Stimulated activated CD4-positive, alpha-beta T cell treated with anti-CD3 and anti-CD28 coated beads, Interleukin-1b, Interleukin-23, amount 100 ng/mL, for 1 hour (primary cell): ENCODE measurements at places on chromosomes 5 and 9.

GRCh38 chr5:125348936-125349831 lies 602.7 kb upstream of the ZNF608 start:
- DNase-seq: no peak

DNA sequence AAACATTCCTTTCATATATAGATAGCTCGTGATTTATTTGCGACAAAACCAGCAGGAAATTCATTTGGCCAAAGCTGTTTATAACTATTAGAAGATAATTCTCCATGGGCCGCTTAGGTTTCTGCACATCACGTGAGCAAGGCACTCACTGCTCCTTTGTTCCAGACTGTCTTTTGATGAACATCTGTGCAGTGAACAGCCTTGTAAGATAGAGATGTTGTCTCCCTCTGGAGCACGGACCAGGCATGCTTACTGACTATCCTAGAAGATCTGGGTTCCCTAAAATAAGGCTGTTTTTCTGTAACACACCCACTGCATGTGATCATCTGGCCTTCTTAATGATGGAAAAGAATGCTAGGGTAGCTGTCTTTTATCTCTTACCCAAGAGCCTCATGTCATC lies 30.9 kb downstream of the YIPF5 start:
- DNase-seq: no peak

DNA sequence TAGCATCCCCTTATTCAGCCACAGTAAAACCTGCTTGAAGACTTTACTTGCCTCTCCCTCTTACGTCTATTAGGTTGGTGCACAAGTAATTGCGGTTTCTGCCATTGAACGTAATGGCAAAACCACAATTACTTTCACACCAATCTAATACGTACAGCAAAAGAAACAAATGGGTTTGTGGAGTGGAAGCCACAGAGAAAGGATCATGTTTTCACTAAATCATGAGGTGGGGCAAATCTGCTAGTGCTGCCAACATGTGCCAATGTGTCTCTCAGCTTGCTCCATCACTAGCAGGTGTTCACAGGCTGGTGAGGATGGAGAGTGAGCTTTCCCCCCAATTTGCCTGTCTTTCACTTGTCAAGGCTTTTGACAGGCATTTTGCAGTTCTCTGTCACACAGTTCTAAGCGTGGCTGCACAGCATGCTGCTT lies 15.9 kb downstream of the DMAC1 start:
- no peak for DNase-seq

DNA sequence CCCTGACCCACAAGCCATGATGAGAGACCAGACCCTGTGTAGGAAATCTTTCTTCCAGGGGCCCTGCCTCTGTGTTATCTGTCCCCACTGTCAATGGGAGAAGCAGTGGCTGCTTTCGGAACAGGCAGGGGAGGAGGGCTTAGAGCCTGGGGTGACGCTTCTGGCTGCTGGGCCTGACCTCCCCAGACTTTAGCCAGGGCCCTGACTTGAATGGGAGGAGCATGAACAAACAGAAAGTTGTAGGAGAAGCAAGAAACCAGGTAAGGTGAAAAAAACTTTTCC lies 12.2 kb upstream of the GPX3 start:
- no peak for DNase-seq

GRCh38 chr9:83775932-83776331 lies 41.6 kb downstream of the GKAP1 start:
- DNase-seq: no peak

DNA sequence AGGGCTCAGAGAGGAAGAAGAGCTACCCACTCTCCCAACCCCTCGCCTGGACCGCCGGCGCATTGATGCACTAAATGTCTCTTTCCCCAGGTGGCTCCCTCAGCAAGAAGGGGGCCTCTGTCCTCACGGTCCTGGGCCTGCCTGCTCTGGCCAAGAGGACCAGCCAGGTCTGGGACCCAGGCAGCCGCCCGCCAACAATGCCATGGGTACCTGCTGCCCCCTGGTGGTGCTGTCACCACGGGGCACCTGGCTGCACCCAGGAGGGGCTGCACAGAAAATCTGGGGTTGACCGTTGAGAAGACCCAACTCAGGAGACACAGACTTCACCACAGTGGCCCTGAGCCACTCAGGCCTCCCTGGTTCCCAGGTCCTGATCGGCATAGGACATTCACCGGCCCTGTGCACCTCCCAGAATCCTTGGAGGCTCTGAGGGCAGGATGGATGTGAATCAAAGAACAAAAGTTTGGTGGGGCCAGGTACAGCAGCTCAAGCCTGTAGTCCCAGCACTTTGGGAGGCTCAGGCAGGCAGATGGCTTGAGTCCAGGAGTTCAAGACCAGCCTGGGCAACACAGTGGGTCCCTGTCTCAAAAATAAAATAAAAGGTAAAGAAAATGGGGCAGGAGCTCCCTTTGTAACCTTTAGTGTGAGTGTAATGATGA lies 2.4 kb upstream of the VAV2 start:
- peak; percentile 41 for DNase-seq

DNA sequence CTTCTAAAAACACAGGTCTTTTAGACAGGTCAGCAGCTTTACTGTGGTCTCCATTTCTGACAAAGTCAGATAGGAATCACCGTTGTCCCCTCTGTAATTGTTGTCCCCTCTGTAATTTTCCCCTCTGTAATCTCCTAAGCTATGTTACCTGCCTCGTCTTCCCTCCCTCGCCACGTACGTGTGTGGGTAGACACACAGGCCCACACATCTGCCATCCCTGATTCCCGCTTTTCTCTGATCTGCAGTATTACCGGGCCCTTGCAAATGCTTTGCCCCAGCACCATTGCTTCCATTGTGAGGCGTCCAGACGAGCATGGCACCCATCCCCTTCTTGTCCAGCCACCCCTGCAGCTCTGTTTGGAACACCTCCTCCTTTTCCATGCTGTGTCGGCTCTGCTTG lies 45.0 kb upstream of the POMT1 start:
- DNase-seq: no peak

GRCh38 chr5:110580625-110581024 lies 145.8 kb downstream of the TMEM232 start:
- no peak for DNase-seq

DNA sequence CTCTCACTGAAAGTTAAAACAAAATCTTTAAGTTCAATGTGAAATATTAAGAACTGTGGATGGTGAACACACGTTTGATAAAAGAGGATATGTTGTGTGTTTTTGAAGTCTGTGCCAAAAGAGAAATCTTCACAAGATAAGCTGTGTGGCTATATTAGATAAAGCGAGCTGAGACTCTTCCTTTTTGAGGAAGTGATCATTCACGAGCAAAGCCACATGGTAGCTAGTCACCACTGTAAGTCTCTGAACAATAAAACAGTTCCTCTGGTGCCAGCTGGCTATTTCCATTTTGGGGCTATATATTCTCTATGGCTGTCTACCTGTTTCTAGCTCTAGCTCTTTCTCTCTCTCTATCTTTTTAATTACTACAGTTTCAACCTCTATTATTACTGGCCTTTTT lies 1849.2 kb upstream of the C9orf72 start:
- no peak for DNase-seq

- DNase-seq: no peak
These were observed 37.5 kb upstream of the SMU1 start for GRCh38 chr9:33113799-33114547.

DNA sequence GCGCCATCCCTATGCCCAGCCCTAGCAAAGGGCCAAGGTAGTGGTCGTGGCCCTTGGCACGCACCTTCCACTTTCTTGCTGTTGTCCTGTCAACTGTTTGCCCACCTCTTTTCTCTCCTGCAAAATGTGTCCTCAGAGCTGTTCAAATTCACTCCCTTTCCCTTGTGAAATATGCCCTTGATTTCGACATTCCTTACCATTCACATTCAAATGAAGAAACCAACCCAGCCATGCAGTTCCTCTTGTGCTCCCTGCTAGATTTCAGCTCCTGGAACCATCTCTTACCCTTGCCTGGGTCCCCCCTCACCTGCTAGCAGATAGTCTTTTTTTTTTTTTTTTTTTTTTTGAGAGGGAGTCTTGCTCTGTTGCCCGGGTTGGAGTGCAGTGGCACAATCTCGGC lies 19.6 kb upstream of the HRH2 start:
- DNase-seq: no peak

- no peak for DNase-seq
These were observed 4.0 kb upstream of the RAD23B start for GRCh38 chr9:107279086-107279485.

GRCh38 chr5:89967771-89968444 lies 441.6 kb downstream of the CETN3 start:
- DNase-seq: no peak

DNA sequence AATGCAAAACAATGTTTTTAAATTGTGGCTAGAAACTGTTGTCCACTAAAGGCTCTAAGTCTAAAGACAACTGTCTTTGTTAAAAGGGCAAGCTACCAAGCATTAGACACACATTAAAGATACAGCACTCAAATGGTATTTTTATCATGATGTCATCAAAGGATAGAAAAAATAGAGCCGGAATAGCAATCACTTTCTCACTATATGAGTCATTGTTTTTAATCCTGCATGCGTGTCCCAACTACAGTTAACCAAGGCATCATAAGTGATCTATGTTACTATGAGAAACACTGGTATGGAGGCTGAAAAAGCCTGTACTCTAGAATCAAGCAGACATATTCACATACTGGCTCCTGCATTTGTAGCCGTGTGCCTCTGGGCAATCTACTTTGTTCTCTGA lies 1.9 kb upstream of the PJA2 start:
- DNase-seq: no peak

DNA sequence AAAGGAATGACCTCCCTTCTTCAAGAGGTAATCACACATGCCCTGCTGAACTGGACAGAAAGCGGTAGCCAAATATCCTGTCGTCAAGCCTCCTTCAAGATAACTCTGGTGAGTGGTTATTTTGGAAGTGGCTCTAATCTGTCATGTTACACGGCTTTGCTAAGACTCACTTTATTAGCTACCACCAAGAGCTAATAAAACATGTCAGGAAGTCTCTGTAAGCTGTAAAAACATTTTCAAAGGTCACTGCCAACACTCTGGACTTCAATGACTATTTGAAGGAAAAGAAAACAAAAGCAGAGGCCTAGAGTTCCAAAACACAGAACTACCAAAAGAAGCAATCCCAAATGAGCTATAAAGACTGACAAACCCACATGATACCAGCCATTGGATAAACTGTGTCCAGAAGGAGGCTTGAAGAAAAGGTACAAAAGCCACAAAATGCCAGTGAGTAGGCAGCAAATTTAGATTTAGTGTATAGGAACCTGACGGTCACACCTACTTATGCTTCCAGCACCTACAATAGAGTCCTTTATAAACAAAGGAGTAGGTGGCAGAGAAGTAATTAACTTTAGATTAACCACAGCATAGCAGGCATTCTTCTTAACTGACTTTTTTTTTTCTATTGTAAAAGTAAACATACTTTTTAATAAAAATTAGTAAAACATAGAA lies 97.3 kb upstream of the EQTN start:
- DNase-seq: no peak

- no peak for DNase-seq
These were observed 2.2 kb downstream of the LMX1B start for GRCh38 chr9:126615791-126616447.

DNA sequence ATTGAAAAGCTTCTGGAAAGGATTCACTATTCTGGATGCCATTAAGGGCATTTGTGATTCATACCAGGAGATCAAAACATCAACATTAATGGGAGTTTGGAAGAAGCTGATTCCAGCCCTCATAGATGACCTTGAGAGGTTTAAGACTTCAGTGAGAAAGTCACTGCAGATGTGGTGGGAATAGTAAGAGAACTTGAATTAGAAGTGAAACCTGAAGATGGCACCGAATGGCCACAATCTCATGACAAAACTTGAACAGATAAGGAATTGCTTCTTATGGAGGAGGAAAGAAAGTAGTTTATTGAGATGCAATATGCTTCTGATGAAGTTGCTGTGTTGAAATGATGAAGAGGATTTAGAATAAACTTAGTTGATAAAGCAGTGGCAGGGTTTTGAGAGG lies 254.6 kb upstream of the SLC24A2 start:
- no peak for DNase-seq
